Ascending aorta (tissue), 2 donors: ENCODE measurements at places on chromosomes 3 and 15. TPM values are rescaled to one million over a fixed set of nuclear protein-coding genes. Genes with fewer than 3 reads are reported as not detected.

- no peaks in the 10 kb centered on the region for H3K36me3 ChIP-seq
- peaks cover 39% of the 10 kb centered on the region for H3K4me1 ChIP-seq
- H3K4me3 ChIP-seq = peak overlapping the region; percentile 74
- H3K27me3 ChIP-seq = no peaks in the 10 kb centered on the region
- H3K27ac ChIP-seq = peak overlapping the region; percentile 98
- DNase-seq = no peak
Observed at GRCh38 chr15:40323953-40324937, 753 bp downstream of the INAFM2 start.

- DNase-seq = no peak
- H3K27ac ChIP-seq = no peak overlapping the region
- no peak overlapping the region for H3K4me3 ChIP-seq
- H3K27me3 ChIP-seq = no peaks in the 10 kb centered on the region
- H3K4me1 ChIP-seq = no peaks in the 10 kb centered on the region
- no peaks in the 10 kb centered on the region for H3K36me3 ChIP-seq
Observed at GRCh38 chr3:78647726-78648125, 1120.1 kb downstream of the ROBO1 start.

DNA sequence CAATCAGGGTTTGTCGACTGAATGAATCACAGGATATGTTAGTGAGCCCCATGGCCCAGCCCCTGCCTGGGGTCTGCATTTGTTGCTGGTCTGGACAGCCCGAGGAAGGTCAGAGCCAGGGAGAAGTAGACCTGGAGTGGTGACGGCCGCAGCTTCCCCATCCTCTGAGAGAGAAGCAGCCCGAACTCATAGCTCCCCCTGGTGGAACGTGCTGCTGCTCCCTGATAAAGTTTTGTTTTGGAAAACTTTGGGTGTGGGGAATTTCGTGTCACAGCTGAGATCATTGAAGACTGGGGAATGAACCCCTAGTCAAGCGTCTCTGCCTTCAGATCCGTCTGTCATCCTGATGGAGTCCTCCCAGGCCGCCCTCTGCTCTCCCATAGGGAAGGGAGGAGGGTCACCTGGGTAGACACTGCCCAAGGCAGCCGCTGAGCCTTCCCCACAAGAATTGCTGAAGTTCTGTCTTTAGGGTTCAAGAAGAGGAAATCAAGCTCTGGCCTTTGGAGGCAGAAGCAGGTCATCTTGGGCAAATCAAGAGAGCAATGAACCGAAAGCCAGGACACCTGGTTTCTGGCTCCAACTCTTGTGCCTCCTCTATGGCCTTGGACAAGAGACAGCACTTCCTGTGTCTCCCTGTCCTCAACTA lies 60.5 kb downstream of the GLDN start:
- DNase-seq = peak; percentile 63
- H3K4me3 ChIP-seq = no peak overlapping the region
- H3K4me1 ChIP-seq = no peaks in the 10 kb centered on the region

- H3K36me3 ChIP-seq = no peaks in the 10 kb centered on the region
- H3K27me3 ChIP-seq = no peaks in the 10 kb centered on the region
- H3K27ac ChIP-seq = no peak overlapping the region
- no peak overlapping the region for H3K4me3 ChIP-seq
Observed at GRCh38 chr3:172675441-172676193, 35.2 kb downstream of the NCEH1 start.

DNA sequence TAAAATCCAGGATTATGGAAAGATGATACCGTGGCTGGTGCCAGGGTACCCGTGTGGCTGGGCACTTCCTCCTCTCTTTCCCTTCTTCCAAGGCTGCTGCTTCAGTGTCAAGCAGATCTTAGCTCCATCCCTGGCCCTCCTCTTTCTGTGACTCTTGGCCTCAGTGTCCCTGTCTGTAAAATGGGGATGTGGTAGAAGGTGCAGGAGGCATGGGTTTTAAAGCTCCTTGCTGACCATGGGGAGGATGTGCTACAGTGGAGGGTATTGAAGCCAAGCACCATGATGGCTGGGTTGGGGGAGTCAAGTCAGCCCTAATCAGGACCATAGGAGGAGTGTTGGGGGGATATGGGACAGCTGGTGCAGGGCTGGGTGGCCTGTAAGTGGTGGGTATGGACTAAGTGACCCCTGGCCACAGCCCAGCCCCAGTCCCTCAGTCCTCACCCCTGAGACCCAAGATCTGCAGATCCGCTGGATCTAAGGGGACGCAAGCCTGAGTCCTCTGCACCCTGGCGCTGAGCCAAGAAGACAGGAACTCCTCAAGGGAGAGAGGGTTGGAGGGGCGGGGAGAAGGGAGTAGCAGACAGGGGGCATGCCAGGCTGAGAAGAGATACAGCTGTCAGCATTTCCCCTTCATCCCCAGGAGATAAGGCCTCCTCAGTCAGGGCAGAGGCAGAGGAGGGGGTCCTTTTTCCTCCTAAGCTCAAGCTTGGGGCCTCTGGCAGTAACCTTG lies 12.0 kb downstream of the PTH1R start:
- H3K27ac ChIP-seq = no peak overlapping the region
- H3K4me1 ChIP-seq = no peaks in the 10 kb centered on the region
- no peaks in the 10 kb centered on the region for H3K27me3 ChIP-seq
- no peak overlapping the region for H3K4me3 ChIP-seq
- DNase-seq = no peak
- no peaks in the 10 kb centered on the region for H3K36me3 ChIP-seq

CPA3 gene
- total RNA-seq = not detected

EPHA6 gene
- not detected for total RNA-seq

MLF1 gene
- total RNA-seq = 3.3 TPM

ZBED2 gene
- 1.4 TPM for total RNA-seq

RPL22L1 gene
- 39.2 TPM for total RNA-seq

TMIE gene
- total RNA-seq = 8.5 TPM

DNA sequence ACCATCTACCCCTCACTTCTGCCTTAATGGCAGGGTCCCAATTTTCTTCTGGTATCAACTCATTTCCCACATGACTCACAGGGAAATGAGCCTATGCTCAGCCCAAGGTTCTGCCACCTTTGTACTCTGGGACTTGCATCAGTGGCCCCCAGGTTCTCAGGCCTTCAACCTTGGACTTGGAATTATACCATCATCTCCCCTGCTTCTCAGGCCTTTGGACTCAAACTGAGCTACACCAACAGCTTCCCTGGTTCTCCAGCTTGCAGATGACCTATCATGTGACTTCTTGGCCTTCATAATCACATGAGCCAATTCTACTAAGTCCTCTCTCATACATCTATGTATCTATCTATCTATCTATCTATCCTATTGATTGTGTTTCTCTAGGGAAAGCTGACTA lies 149.5 kb downstream of the PLCH1 start:
- H3K4me3 ChIP-seq = no peak overlapping the region
- H3K27ac ChIP-seq = no peak overlapping the region
- no peaks in the 10 kb centered on the region for H3K27me3 ChIP-seq

- H3K36me3 ChIP-seq = no peaks in the 10 kb centered on the region
- no peak for DNase-seq
- H3K27me3 ChIP-seq = no peaks in the 10 kb centered on the region
- no peak overlapping the region for H3K4me3 ChIP-seq
Observed at GRCh38 chr3:39209329-39209970, 17.1 kb upstream of the XIRP1 start.

DNA sequence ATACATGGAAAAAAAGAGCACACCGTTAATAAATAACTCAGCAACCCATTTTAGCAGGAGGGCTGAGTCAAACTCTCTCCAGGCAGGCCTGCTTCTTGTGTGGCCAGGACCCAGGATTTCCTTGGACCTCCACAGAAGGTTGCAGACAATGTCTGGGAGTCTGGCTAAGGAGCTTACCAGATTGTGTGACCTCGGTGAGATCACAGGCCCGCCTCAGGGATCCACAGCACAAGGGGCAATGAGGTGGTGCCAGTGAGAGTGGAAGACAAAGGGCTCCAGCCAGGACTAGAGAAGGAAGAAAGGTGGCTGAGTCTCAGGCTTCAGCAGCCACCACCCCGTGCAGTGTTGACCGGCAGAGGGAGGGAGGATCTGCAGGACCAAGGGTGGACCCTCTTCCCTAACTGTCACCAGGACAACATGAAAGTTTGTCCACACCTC lies 32.2 kb upstream of the SEC22A start:
- peaks cover 3% of the 10 kb centered on the region for H3K36me3 ChIP-seq
- no peak overlapping the region for H3K27ac ChIP-seq
- H3K4me3 ChIP-seq = no peak overlapping the region
- no peak for DNase-seq

LRRC49 gene
- total RNA-seq = 23.1 TPM

GRCh38 chr3:126082362-126083137 lies 1.4 kb downstream of the SLC41A3 start:
- no peak for DNase-seq
- no peak overlapping the region for H3K4me3 ChIP-seq
- H3K36me3 ChIP-seq = no peaks in the 10 kb centered on the region
- H3K4me1 ChIP-seq = peaks cover 4% of the 10 kb centered on the region
- no peaks in the 10 kb centered on the region for H3K27me3 ChIP-seq

STRIT1 gene
- total RNA-seq = not detected

CADPS gene
- total RNA-seq = not detected

- peaks cover 30% of the 10 kb centered on the region for H3K36me3 ChIP-seq
- H3K4me1 ChIP-seq = no peaks in the 10 kb centered on the region
- peak overlapping the region; percentile 74 for H3K27ac ChIP-seq
- H3K4me3 ChIP-seq = no peak overlapping the region
- no peak for DNase-seq
- no peaks in the 10 kb centered on the region for H3K27me3 ChIP-seq
Observed at GRCh38 chr3:124760601-124761000, 30.3 kb downstream of the UMPS start.

GRCh38 chr3:51802106-51802703 lies 23.2 kb upstream of the IQCF6 start:
- H3K27me3 ChIP-seq = no peaks in the 10 kb centered on the region
- no peak overlapping the region for H3K27ac ChIP-seq
- no peak overlapping the region for H3K4me3 ChIP-seq
- H3K4me1 ChIP-seq = no peaks in the 10 kb centered on the region
- H3K36me3 ChIP-seq = no peaks in the 10 kb centered on the region

GRCh38 chr3:139797724-139798343 lies 120.1 kb upstream of the NMNAT3 start:
- no peaks in the 10 kb centered on the region for H3K36me3 ChIP-seq
- H3K4me3 ChIP-seq = no peak overlapping the region
- H3K27ac ChIP-seq = no peak overlapping the region
- H3K27me3 ChIP-seq = no peaks in the 10 kb centered on the region
- no peaks in the 10 kb centered on the region for H3K4me1 ChIP-seq
- DNase-seq = no peak

GRCh38 chr15:89559769-89560264 lies 15.5 kb upstream of the TICRR start:
- no peak overlapping the region for H3K27ac ChIP-seq
- H3K36me3 ChIP-seq = no peaks in the 10 kb centered on the region
- no peaks in the 10 kb centered on the region for H3K27me3 ChIP-seq

DNA sequence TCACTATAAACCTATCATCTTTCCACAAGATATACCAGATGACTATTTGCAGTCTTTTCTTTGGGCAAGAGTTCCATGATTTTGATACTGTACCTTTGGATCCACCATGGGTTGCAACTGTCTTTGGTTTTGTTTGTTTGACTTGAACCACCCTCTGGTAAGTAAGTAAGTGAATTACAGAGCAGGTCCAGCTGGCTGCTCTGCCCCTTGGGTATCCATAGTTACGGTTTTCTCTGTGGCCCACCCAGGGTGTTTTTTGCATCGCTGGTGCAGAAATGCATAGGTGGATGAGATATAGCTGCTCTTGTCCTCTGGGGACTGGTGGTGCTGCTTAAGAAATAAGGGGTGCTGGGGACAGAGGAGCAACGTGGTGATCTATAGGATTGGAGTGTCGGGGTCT lies 33.8 kb downstream of the CHDH start:
- no peak for DNase-seq
- no peaks in the 10 kb centered on the region for H3K4me1 ChIP-seq
- H3K36me3 ChIP-seq = no peaks in the 10 kb centered on the region

GP9 gene
- total RNA-seq = not detected

GRCh38 chr3:63933459-63933858 lies 21.3 kb upstream of the SCAANT1 start:
- no peaks in the 10 kb centered on the region for H3K36me3 ChIP-seq
- peaks cover 4% of the 10 kb centered on the region for H3K4me1 ChIP-seq
- no peak for DNase-seq
- no peaks in the 10 kb centered on the region for H3K27me3 ChIP-seq
- no peak overlapping the region for H3K27ac ChIP-seq
- H3K4me3 ChIP-seq = no peak overlapping the region

GALNT15 gene
- total RNA-seq = 222 TPM
